ENCODE measurements at places on chromosomes 11 and 22.

GRCh38 chr11:110453684-110454354, 24.1 kb downstream of the FDX1 start:
- no peak for DNase-seq

DNA sequence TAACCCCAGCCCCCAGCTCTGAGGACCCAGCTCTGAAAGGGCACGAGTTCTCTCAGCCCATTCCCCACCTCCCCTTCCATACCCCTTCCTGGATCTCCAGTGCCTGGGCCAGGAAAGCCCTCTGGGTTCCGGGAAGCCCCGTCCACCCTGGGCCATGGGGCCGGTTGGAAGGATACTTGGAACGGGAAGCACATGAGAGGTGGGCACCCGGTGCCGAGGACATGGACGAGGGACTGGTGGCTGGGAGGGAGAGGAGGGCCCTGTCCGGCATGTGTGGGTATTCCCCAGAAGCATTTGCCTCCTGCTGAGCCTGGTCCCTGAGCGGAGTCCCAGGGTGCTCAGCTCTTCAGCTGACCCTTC, 5.2 kb upstream of the HINFP start:
- DNase-seq, result no peak

DNA sequence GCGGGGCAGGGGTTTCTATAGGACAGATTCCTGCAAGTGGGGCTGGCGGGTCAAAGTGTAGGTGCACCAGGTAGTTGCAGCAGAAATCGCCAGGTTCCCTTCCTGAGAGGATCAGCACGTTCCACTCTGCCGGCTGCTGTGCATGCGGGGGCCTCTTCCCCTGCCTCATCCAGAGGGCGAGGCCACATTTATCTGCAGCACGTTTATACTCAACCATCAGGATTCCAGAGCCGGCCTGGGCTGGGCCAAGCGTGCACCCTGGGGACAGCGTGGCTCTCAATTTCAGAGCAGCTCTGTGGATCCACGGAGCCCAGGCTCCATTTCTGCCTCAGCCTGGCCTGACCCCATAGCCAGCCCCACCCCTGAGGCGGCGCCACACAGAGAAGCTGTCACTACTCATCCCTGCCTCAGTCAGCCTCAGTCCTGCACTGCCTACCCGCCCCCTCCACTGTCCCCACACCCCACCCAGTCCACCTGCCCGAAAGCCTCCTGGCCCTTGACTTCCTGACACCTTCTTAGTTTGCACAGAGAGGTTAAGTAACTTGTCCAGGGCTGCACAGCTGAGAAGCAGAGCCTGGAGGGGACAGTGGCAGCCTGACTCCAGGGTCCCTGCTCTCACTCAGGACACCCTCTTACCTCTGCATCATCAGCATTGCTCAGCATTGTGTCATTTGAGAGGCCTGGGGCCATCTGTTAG, 45.9 kb upstream of the RTL6 start:
- DNase-seq, result no peak

GRCh38 chr11:6270584-6271246, 11.1 kb downstream of the CCKBR start:
- DNase-seq, result no peak

- DNase-seq, result no peak
These were observed 2.7 kb downstream of the SIK3 start for GRCh38 chr11:117095284-117096161.

DNA sequence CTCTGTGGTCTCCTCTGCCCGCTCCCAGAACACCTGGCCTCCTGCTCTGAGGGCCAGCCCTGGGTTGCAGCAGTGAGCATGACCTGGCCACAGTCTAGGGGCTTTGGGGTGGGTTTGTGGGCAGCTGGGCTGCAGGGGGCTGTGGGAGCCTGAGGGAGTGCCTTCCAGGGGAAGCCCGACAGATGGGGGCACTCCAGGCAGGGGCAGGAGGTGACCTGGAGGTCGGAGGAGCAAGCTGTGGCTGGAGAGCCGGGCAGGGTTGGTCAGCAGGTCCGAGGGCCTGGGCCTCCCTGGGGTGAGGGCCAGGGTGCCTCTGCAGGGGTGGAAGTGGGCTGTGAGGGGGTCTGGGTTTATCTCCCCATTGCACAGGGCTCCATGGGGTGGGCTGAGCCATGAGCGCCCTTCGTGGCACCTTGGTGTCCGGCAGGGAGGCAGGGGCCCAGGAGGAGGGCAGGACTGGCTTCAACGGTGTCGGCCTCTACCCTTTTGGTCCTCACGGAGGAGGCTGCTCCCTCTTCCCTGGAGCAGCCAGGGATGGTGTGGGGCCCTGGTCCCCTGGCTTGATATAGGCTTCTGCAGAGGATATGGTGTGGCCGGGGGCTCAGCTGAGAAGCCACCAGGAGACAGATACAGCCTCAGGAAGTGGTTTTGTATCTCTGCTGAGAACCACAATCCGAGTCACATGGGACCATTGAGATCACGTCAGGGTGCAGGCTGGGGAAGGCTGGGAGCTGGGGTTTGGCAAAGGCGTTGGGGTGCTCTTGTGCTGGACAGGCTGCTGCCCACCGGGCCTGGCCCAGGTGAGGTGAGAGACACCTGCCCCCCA, 22.3 kb downstream of the KCNQ1 start:
- DNase-seq, result peak; percentile 49

DNA sequence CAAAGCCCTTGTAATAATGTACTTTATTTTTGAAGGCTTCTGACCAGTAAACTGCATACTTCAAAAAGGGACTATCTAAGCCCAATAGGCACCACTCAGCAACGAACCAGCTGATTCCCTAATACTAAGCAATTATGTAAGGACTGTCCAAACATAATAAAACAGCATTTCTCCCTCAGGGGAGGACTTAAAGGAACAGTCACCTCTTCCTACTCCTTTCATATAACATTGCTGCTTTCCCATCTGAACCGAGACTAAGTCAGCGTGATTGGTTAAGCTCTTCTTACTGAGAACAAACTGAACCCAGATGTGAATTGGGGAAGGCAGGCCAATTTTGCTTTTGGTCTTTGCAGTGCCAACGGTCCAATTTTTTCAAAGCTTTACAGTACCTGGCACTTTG, 420.0 kb downstream of the METTL15 start:
- no peak for DNase-seq

DNA sequence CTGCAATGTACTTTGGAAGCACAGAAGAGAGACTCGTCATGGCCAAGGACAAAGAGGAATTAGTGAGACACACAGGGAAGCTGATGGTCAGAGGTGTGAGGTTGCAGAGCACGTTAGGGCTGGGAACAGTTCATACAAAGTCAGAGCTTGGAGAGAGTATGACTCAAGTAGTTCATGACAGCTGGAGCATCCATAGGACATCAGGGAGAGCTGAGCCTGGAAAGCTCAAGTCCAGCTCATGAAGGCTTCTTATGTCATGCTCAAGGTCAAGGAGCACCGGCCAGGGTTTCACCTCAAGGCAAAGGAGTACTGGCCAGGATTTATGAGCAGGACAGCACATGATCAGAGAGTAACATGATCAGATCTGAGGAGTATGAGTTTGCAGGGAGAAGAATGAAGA, 64.6 kb upstream of the CHST1 start:
- DNase-seq, result no peak

GRCh38 chr22:50105208-50106100, 15.6 kb downstream of the MOV10L1 start:
- peak; percentile 9 for DNase-seq

- no peak for DNase-seq
These were observed 4.0 kb downstream of the VSTM5 start for GRCh38 chr11:93846411-93846810.

DNA sequence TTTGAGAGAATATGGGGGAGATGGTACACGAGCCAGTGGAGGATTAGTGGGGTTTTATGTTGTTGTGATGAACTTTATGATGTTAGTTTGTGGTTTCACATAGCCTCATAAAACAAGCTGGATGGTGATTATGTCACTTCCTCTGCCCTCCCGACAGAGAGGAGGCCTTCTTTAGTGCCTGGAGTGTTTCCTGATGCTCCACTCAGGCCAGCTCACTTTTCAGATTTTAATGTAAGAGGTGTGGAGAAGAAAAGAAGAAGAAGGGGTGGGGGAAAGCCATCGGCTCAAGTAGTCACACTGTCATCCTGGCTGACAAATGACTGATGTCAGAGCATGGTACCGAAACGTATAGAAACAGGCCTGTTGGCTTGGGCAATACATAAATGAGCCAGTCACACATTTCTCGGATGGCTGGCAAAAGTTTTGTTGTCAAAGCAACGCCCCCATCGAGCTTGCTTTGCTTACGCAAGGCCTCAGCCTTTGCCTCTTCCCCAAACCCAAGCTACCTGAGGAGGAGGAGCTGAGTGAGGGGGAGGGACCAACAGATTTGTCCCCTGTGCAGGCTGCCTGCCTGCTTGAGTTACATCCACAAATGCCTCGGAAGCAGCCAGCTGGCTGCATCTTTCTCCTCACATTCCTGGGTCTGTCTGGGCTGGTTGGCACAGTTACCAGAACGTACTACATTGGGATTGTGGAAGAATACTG, at the start of gene HEPHL1:
Gene HEPHL1 (plus strand): TSS at position 578 of the 705 bp plus-strand sequence. CDS start 15 bp downstream, at position 593.
- DNase-seq, result no peak

DNA sequence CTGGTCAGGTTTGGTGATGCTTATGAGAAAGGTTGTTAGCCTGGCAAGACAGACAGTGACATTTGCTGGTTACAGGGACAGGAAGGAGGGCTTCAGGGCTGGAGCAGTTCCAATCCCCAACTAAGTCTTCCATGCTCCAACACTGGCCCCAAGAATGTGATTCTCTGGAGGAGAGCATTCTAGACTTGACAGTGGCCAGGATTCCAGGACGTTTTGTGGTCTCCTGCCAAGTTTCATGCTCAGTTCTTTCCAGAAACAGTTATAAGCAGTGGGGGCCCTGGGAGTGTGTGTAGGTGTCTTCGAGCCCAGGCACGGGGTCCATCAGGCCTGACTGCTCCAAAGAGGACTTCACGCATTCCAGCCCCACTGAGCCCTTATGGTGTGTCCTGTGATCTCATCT, 8.9 kb upstream of the GRK3 start:
- no peak for DNase-seq

GRCh38 chr22:46262449-46263215, 511 bp downstream of the PKDREJ start:
- peak; percentile 59 for DNase-seq

- no peak for DNase-seq
These were observed 14.7 kb downstream of the DRD2 start for GRCh38 chr11:113460469-113460868.

DNA sequence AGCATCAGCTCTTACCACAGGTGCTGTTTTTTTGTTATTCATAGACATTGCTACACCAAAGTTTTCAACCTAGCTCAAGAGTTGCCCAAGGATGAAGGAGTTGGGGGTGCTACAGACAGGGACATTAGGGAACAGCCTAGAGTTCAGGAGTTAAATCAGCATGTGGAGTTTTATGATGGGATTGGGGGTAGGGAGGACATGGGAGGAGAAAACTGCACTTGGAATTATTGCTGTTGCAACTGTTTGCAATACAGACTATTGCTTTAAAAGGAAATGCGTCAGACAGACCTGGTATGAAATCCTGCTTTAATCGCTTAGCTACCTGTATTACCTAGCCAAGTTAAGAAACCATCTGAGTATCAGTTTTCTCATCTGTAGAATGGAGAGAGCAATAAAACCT, 6.3 kb downstream of the TMA7B start:
- no peak for DNase-seq

DNA sequence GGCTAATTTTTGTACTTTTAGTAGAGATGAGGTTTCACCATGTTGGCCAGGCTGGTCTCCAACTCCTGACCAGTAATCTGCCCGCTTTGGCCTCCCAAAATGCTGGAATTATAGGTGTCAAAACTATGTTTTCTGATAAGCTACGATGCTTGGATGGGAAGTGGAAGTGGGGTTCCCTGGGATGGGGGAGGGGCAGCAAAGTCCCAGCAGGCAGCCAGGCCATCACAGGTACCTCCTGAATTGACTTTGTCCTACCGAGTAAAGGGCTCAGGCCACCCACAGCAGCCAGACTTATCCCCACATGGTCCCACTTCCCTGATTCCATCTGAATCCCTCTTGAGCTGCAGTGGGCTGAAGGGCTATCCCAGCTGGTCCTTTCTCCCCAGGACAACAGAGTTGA, 6.9 kb downstream of the FTH1 start:
- DNase-seq, result no peak

- DNase-seq, result peak; percentile 54
These were observed at the start of gene CNIH2 for GRCh38 chr11:66277471-66278362. CNIH2 (plus strand) TSS chr11:66278175; CDS start chr11:66278457, 282 bp downstream.

DNA sequence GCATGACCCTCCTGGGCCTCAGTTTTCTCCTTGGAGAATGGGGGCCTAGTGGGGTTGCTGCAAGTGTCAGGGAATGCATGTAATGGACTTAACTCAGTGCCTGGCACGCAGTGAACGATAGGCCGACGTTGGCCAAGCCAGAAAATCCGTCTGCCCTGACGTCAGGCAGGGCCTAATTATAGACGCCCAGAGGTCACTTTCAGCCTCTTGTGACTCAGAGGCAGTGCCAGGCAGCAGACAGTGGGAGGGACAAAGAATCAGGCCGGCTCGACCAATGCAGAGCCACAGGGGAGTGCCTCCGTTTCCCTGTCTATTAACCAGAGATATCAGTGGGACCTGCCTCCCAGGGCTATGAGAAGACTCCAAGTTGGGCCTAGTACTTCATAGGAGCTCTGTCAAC, 115.0 kb downstream of the MN1 start:
- DNase-seq, result no peak

- DNase-seq, result peak; percentile 9
These were observed 10.3 kb downstream of the CAT start for GRCh38 chr11:34449013-34449412.

DNA sequence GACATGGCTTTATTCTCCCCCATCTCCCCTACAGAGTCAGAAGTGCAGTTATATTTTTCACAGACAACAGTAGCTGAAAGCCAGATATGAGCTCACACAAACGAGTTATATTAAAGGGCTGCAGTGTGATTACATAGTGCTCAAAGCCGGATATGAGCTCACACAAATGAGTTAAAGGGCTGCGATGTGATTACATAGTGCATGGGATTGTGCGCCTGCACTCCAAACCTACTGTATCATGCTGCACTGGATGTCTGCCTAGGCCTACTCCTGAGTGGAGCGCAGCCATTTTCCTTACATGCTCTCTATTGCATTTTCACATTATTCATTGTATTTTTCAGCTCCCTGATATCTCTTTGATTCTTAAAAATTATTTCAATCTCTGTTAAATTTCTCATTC, 414.6 kb upstream of the LARGE1 start:
- no peak for DNase-seq

- DNase-seq, result no peak
These were observed 85.9 kb downstream of the GAB2 start for GRCh38 chr11:78331711-78332110.

Measured in activated CD4-positive, alpha-beta T cell treated with anti-CD3 and anti-CD28 coated beads, Interleukin-2, amount 50 U/mL, for 48 hours (primary cell).